Stimulated activated CD4-positive, alpha-beta T cell treated with anti-CD3 and anti-CD28 coated beads, Interleukin-4, amount 100 ng/mL, for 48 hours (primary cell): ENCODE measurements at places on chromosomes 2 and 18.

DNA sequence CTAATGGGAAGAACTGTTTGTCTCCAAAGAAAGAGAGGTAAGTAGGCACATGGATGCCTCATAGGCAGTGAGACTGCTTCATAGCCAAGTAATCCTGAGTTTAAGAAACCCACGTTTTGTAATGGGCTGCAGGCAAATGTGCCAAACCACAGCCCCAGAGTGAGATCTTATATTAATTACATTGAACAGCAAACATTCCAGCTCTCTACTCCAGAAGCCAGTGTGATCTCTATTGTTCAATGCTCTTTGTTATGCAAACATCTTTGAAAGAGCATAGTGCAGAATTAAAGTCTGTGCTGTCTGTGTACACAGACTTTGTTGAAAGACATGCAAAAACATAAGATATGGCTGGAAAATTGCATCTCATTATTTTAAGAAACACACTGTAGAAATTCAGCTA, 720.8 kb upstream of the REG3G start:
- no peak for DNase-seq

GRCh38 chr18:37383846-37384595, 181.6 kb downstream of the CELF4 start:
- DNase-seq = no peak

GRCh38 chr2:200129721-200130462, 174.5 kb downstream of the MAIP1 start:
- DNase-seq = no peak

GRCh38 chr2:25158096-25158852, 10.1 kb downstream of the POMC start:
- DNase-seq = no peak

DNA sequence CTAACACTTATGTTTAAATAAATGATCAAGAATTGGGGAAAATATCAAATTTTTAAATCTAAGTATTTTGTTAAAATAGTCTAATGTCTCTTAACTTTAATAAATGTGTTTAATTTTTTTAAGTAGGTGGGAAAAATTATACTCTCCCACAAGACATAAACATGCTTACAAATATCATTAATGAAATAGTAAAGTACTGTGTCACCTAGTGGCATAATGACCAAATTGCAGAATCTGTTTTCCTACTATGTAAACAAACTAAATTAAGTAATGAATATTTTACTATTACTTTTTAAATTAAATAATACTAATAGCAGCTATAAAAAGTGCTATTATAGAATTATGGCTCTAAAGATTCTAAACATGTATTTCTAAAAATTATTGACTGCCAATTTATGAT, 52.0 kb upstream of the CHAC2 start:
- no peak for DNase-seq

- DNase-seq = no peak
Measured at GRCh38 chr2:172098650-172099471, 3.8 kb downstream of the DLX2 start.

DNA sequence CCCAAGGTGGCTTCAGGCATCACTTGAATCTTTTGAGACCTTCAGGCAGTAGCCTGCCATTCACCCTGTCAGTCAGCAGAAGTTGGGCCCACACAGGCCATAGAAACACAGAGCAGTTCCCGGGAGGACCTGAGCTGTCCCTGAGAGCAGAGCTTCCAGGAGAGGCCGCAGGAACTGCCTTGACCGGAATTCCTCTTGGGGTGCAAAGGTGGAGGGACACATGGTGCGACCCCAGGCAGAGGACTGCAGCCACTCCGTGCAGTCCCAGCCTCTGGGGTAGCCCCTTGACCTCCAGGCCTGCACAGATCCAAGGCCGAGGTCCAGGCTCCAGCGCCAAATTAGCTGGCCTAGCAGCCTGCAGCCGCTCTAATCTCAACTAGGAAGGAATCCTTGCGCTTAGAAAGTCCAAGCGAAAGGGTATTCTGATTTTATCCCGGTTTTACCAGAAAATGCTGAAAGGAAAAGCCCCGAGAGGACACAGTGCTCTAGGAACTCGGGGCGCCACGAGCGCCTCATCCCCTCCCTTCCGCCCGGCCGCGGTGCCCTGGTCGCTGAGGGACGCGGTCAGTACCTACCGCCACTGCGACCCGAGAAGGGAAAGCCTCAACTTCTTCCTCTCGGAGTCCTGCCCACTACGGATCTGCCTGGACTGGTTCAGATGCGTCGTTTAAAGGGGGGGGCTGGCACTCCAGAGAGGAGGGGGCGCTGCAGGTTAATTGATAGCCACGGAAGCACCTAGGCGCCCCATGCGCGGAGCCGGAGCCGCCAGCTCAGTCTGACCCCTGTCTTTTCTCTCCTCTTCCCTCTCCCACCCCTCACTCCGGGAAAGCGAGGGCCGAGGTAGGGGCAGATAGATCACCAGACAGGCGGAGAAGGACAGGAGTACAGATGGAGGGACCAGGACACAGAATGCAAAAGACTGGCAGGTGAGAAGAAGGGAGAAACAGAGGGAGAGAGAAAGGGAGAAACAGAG, 5.4 kb downstream of the SIX2 start:
- DNase-seq = no peak

DNA sequence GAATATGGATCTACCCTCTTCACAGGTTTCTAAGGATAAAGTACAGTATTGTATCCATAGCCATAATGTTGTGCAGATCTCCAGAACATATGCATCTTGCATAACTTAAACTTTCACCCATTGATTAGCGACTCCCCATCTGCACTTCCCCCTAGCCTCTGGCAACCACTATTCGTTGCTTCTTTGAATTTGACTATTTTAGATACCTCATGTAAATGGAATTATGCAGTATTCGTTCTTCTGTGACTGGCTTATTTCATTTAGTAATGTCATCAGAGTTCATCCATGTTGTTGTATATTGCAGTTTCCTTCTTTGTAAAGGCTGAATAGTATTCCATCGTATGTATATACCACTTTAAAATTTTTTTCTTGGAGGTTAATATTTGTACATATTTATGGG, 128.9 kb downstream of the SMAD7 start:
- no peak for DNase-seq

- DNase-seq = no peak
Measured at GRCh38 chr2:143819190-143819735, 690.0 kb downstream of the ARHGAP15 start.

DNA sequence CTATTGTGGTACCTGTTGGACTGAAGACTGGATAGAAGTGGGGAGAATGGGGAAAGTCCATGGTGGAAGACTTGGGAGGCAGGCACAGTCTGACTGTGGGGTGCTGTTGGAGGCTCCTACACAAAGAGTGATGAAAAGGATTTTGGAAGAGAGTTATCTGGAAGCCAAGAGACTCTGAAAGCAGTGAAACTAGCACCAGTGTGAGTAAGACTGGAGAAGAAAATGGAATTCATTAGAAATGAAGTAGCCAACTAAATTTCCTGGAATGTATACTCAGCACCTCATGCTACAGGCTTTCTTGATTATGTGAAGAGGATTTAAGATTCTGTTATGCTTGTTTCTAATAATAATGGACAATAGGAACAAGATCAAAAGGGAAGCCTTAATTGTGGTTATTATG, 27.7 kb downstream of the ELP2 start:
- DNase-seq = no peak

DNA sequence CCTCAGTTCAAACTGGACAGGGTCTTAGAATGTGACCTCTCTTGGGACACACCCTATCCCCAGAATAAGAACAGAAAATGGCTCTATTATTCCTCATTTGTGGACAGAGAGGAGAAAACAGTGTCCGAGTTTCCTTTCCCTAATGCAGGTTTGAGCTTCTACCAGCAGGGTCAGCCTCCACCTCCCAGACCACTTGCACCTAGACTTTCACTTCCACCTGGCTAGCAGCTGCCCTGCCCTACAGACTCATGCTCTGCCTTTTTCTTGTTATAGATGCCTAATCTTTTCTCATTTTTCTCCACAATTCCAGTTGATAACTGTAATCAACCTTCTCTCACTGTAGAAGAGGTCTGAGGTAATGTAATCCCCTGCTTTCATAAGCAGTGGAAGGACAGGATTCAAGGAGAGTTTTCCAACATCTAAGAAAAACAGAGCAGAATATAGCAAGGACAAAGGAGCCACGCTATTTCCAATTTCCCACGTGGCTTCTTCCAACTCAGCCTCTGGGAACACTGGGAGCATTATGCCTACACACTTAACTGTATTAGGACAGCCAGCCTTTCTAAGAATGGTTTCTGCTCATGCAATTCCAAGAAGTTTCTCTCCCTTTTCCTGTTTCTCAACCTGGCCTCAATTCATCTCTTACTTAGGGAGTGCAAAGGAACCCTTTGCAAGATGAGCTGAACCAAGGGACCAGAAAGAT, 239.8 kb downstream of the BCL11A start:
- DNase-seq = no peak

DNA sequence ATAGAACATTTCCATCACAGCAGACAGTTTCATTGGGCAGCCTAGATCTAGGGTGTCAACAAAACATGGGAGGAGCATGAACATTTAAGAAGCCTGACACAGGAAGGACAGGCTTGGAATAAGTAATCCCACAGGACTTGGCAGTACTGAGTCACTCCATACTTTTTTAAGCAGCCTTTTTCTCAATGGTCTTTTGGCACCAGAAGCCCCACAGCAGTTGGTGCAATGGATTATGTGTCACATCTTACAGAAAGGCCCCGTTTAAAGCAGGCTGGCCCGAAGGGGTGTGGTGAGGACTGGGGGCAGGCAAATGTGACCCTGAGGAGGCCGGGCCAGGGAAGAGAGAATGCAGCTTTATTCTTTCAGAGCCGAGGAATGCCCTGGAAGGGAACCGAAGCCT, 26.6 kb downstream of the SPTBN1 start:
- DNase-seq = no peak

GRCh38 chr2:64392529-64392928, 61.4 kb upstream of the LGALSL start:
- DNase-seq = no peak

DNA sequence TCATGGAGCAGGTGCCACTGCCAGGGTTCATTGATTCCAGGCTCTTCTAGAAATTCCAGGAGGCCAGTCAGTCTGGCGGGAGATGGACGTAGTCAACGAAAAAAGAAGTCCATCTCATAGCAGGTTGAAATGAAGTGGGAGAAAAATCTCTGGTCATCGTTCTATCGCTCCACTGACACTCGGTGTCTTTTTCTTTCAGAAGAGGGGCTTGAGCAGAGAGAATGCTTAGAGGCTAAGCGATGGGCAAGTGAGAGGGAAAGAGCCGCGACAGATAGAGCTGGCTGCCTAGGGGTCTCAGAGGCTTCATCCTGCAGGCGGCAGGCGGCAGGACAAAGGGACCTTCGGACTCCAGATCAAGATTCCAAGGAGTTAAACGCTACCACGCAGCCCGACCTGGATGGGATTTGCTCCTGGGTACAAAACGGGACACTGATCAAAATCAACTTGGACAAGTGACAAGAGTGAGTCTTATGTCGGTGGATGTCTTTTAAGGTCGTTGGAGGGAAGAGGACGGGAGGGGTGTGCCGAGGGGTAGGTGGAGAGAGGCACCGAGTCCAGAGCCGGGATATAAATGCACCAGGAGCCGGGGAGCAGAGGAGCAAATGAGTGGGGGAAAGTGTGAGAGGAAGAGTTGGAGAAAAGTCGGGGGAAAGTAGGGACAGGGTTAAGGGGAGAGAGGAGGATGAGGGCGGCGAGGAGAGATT, 677 bp upstream of the TMEM178A start:
- no peak for DNase-seq

- DNase-seq = no peak
Measured at GRCh38 chr2:100748673-100749072, 71.3 kb upstream of the NPAS2 start.

- DNase-seq = no peak
Measured at GRCh38 chr2:38610851-38611801, 8.4 kb upstream of the HNRNPLL start.

DNA sequence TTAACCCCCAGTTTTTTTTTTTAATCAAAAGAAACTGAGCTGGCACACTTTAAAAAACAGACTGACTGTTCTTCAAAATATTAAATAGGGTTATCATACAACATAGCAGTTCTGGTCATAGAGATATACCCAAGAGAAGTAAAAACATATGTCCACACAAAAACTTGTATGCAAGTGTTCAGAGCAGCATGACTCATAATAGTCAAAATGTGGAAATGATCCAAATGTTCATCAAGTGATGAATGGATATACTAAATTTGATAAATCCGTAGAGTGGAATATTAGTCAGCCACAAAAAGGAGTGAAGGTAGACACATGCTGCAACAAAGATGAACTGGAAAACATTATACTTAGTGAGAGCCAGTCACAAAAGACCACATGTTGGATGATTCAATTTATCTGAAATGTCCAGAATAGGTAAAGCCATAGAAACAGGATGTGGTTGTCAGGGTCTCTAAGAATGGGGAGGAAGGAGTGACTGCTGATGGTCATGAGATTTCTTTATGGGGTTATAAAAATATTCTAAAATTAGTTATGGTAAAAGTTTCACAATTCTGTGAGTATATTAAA, 5.1 kb downstream of the SMIM21 start:
- no peak for DNase-seq

- no peak for DNase-seq
Measured at GRCh38 chr2:110740747-110741349, 8.5 kb downstream of the ACOXL start.

DNA sequence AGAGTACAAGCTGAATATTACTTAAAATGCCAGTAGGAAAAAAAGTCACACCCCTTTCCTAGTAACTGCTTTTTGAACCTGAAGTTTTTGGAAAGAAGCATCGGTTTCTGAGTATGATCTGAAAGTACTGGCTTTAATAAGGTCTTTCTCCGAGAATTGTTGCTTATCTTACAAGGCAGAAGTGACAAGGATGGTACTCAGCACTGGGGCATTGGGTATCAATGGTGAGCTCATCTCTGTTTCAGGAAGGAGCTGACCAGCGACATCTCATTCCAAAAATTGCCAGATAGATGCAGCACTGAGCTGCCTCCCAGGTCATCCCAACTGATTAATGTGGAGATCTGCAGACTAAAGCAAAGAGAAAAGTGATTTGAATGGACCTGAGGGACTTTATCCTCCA, 85.4 kb downstream of the FMNL2 start:
- no peak for DNase-seq

DNA sequence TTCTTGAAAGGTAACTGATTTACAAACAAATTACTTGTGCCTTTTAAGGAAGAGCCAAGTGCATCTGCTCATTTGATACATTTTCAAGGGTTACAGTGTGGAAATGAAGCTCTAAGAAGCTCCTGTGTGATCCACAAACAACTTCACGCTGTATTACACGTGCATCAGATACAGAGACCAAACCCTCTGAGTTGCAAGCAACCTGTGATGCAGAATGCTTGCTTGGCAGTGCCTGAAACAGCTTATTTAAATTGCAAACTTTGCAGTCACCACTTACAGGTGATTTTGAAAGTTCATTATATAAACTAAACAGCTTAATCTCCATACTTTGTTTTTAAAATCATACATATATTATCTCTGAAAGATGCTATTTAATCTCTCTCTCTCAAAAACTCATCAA, 50.1 kb downstream of the ZEB2 start:
- DNase-seq = no peak

GRCh38 chr2:10993001-10993481, 81.3 kb downstream of the KCNF1 start:
- no peak for DNase-seq

DNA sequence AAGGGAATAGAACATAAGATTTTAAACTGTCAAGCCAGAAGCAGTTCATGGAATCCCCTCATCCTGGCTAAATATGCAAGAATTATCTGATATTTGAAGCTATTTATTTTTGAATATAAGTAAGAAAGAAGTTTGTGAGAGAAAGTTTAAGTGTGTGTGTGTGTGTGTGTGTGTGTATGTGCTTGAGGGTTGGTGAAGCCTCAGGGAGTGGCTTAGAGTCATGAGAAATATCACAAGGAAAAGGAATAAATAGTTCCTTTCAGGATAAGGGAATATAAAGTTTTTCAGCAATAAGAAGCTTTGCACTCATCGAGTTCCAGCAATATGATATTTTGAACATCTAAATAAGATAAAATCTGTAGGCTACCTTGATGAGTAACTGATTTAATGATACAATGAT, 359.6 kb downstream of the MEIS1 start:
- DNase-seq = no peak
